ENCODE measurements at places on chromosomes 6 and 20. TPM values are rescaled to one million over a fixed set of nuclear protein-coding genes. Genes with fewer than 3 reads are reported as not detected.

Gene GABRR1
- 1.3 TPM for polyA plus RNA-seq

DNA sequence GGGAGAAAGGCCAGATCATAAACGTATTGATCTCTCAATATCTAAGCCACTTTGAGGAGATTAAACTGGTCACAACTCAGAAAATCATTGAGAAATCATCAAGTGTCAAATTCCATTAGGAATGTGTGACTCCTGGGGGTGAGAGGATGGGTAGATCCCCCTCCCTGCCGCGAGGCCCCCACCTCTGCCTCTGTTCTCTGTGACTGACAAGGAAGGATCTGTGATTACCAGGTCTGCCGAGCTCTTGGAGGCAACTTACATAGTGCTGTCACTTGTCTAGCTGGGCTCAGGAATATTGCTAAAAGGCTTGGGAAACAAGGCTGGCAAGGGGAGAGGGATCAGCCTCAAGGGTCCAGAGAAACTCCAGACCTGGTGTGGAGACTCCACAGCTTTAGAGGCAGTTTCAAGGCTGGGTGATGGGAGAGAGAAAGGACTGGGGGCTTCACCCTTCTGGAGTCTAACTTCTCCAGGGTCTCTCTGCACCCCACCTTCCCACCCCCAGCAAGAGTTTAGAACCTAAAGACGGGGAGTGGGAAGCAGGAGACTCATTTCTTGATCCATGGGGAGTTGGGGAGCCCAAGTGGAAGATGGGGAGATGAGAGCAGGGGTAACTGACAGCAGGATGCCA, 11.6 kb upstream of the ARMC12 start:
- DNase-seq, result no peak

Gene HINT3
- 39.4 TPM for polyA plus RNA-seq

- DNase-seq, result no peak
Measured at GRCh38 chr20:25452333-25452732, 44.9 kb downstream of the GINS1 start.
